ENCODE measurements at places on chromosomes 7 and 10.

DNA sequence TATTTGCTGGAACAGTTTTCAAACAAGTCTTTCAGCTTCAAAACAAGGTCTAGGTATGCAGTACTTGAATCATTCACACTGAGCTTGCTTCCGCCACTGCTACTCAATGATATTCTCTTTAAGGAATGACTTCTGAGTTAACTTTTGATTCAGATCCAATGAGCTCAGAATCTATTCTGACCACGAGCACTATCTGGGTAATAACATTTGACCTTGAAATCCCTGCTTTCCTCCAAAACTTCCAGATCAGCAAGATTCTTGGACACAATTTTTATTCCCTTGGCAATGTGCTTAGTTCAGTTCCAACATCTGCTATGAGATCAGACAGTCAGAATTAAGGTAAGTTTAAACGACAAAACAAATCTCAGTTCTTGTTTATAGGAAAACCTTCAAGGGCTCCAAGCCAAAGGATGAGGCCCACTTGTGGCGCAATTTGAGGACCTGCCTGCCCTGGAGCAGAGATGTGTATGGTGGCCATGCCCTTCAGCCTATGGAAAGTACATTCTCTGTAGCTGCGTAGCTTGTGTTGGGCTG, 87.2 kb downstream of the RNF216 start:
- no peak for DNase-seq

GRCh38 chr7:18597754-18598153, 102.2 kb downstream of the HDAC9 start:
- DNase-seq = no peak

- no peak for DNase-seq
These were observed 305.8 kb upstream of the GNAI1 start for GRCh38 chr7:79828866-79829265.

- no peak for DNase-seq
These were observed 79.1 kb downstream of the PALS2 start for GRCh38 chr7:24652251-24652939.

GRCh38 chr10:24568042-24568441, 155.6 kb downstream of the ARHGAP21 start:
- DNase-seq = no peak

DNA sequence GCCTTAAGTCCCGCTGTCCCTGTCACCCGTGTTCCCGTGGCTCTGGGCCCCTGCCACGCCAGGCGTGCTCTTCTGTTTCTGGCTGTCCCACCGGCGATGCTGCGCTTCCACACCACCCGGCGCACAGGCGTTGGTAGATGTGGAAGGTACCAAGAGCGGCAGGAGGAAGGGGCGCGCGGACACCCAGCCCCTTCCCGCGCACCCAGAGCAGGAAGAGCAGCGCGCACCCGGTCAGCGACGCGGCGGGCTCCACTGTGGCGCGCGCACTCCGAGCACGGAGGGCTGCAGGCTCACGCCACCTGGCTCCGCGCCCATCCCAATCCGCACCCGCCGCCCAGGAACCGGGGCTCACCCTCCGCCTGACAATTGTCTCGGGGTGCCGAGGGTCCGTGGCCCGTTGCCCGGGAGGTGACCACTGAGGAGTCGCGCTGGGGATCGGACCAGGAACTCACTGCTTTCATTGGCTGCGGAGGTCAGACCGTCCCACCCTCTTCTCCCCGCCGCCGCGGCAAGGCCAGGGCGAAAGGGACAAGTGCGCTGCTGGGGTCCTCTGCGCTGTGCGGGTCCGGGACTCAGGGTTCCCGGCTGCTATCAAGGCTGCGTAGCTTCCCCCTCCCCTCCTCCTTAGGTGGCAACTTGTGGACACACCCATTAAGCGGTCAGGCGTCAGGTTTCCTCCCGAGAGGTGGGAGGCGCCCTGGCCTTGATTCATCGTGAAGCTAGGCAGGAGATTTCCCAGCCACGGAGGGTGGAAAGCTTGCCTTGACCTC, 121.6 kb upstream of the ZNF92 start:
- DNase-seq = peak; percentile 71

GRCh38 chr10:1745780-1746456, 8.6 kb upstream of the ADARB2 start:
- DNase-seq = no peak

- DNase-seq = no peak
These were observed 221.4 kb downstream of the BICC1 start for GRCh38 chr10:58734116-58734515.
